ENCODE measurements at places on chromosomes 13 and 19.

- no peak for DNase-seq
These were observed 112.3 kb downstream of the LRCH1 start for GRCh38 chr13:46665248-46665632.

GRCh38 chr13:35016362-35017112 lies 74.5 kb downstream of the NBEA start:
- DNase-seq: no peak

GRCh38 chr13:77062097-77062496 lies 35.1 kb upstream of the FBXL3 start:
- DNase-seq: no peak

DNA sequence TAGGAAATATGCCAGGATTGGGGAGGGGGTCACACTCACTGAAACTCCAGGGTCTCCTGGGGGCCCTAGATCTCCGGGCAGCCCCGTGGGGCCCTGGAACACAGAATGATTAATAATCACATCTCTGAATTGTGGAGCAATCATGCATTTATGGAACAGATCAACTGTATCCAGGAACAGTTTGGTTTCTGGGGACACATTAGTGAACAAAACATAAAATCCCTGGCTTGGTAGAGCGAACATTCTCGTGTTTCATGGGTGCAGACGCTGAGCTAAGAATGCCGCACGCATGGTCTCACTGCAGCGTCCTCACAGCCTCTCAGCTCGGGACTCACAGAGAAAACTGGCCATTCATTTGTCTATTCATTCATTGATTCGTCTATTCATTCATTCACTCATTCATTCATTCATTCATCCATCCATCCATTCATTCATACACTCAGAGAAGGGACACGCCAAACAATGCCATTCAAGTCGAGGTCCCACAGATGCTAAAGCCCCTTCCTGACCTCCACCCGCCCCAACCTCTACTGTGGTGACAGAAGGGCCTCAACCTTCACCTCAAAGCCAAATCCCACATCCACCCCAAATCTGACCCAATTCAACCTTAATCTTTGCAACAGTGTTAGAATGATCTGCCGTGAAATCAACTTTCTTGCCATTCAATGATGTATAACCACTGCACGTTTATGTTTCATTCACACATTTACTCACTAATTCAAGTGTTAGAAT lies 35.0 kb upstream of the OLFM2 start:
- no peak for DNase-seq

DNA sequence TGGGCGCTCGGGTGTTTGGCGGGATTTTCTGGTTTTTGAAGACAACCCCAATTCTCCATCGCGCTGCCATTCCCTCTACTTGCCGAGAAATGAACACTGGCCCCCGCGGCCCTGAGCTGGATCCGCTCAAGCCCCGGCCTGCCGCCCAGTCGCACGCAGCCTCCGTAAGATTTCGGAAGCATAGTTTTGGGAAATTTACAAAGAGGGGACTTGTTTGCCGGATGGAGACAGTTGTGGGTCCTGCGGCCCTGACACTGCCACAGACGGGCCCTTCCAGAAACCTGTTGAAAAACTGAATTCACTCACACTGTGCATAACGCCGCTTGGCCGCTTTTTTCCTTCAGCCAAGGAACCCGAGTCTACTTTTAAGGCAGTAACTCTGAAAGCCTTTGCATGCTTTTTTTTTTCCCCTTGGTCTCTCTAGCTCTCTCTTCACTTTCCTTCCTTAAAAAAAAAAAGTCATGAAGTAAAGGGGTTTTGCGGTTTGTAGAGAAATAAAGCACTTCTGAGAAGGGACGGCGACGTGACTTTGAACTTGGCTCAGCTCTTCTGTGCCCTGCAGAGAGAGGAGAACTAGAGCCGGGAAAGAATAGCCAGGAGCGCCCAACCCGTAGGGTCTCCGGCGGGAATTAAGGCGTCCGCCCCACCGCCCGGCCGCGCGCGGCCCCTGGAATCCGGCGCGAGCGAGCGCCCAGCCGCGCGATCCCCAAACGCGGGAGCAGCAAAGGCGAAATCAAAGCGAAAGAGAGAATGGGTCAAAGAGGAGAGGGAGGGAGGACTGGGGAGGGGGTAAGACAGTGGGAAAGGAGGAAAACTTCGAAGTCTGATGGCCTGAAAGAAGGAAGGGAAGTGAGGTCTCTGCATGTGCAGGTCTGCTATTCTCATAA lies 3.4 kb upstream of the ZIC2 start:
- no peak for DNase-seq

- DNase-seq: no peak
These were observed 82.4 kb upstream of the STARD13 start for GRCh38 chr13:33367926-33368325.

DNA sequence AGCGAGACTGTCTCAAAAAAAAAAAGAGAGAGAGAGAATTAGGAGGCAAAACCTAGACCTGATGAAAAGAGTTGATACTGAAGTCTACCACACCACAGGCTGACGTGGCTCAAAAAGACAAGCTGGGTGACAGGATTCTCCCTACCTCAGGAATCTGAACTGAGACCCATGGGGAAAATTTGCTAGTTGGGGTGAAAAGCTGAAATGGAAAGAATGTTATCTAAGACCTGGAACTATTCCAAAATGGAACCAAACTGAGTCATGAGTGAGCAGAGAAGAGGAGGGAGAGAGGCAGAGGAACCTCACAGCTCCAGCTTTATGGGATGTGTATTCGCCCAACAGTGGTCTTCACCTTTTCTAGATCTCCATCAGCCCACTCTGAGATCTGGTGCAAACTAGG lies 11.7 kb downstream of the SMG9 start:
- DNase-seq: no peak

DNA sequence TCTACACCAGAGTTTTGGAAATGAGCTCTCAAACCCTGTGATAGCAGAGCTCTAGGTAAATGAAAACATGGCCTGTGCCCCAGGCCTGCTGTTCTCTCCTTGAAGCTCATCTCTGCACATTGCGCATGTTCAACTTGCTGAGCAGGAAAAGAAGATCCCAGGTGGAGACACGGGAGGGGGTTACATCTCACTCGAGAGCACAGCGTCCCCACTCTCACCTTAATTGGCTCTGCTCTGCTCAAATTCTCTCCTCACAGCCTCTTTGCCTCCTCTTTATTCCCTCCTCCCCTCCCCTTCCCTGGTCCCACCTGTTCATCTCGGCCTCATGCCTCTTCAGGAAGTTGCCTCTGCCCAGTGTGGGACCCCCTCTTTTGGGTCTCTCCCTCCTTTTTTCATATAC lies 44.7 kb downstream of the RGCC start:
- peak; percentile 37 for DNase-seq

DNA sequence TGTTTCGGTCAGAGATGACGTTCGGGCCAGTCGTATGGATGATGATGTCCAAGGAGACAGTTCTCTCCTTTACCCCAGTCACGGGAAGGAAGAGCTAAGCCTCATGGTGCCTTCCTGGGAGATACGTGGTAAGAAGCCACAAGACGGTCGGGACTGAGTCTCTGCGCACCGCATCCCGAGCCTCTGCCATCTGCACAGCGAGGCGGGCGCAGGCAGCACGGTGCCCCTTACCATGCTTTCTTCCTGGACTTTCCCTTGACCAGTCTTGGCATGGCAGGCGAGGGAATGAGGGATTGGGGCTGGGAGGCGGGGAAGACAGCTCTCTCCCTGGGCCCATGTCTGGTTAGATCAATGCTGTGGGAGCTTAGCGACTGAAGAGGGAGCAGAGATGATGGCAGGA lies 10.1 kb upstream of the LAIR2 start:
- DNase-seq: no peak

DNA sequence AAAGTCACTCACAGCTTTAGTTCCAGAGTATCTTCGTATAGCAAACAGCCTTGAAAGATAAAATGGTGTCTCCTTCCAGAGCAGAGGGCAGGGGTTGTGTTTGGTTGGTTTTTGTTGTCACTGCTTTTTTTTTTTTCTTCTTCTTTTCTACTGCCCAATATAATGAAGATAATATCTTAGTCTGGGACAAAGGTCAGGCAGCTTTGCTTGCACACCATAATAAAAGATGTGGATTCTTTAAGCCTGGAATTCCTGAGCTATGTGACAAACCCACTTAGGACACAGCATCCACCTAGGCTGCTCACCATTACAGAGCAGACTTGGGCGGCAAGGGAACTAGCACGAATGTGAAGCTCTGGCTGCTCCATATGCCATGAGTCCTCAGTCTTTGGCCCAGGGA lies 165.6 kb upstream of the MIR17HG start:
- no peak for DNase-seq

GRCh38 chr19:888581-889385 lies 4.2 kb downstream of the MED16 start:
- DNase-seq: no peak

- no peak for DNase-seq
These were observed 5.0 kb upstream of the TINCR start for GRCh38 chr19:5572556-5573286.

DNA sequence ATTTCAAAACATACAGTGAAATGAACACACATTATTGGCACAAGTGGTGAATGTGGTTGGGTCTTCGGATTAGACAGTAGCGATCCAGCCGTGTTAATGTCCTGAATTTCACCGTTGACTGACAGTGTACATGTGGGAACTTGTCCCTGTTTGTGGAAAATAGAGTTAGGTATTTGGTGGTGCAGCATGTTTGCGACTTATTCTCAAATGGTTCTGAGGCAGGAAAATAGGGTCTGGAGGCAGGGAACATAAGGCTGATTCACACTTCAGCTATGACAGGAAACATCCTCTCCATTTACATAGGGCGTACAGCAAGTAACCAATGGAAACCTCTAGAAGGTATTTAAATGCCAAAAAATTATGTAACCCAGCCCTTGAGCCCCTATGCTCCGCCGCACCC lies 4.2 kb downstream of the LGALS7B start:
- DNase-seq: no peak

DNA sequence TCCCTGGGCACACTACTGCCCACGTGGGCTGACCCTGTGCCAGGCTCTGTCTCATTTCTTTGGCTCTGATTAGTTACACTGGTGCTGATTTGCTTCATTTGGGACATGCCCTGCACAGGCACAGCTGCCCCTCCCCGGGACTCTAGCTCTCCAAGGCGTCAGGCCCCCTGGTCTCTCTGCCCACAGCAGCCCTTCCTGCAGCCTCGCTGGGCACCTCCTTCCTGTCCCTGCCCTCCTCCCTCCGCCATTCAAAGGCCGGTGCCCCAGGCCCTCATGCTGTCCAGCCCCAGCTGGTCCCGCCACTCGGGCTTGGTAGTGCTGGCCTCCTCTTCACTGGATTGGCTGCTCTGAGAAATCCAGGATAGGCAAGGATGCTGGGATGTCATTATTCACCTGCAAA lies 73.1 kb downstream of the ERICH6B start:
- no peak for DNase-seq

DNA sequence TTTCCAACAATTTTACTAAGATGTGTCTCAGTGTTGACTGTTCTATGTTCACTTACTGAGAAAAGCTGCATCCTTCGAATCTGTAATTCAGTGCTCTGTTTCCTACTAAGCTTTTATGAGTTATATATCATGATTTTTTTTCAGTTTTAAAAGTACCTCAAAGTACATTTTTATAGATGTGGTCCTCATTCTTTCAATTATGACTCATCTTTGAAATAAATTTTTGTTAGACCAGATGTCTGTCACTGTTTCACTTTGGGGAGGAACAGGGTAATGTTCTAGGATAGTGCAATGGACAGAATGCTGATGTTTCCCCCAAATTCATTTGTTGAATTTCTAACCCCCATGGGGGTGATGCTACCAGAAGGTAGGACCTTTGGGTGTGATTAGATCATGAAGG lies 74.8 kb downstream of the NALCN start:
- DNase-seq: no peak

- peak; percentile 51 for DNase-seq
These were observed 418.2 kb downstream of the KLF12 start for GRCh38 chr13:73715911-73716510.

DNA sequence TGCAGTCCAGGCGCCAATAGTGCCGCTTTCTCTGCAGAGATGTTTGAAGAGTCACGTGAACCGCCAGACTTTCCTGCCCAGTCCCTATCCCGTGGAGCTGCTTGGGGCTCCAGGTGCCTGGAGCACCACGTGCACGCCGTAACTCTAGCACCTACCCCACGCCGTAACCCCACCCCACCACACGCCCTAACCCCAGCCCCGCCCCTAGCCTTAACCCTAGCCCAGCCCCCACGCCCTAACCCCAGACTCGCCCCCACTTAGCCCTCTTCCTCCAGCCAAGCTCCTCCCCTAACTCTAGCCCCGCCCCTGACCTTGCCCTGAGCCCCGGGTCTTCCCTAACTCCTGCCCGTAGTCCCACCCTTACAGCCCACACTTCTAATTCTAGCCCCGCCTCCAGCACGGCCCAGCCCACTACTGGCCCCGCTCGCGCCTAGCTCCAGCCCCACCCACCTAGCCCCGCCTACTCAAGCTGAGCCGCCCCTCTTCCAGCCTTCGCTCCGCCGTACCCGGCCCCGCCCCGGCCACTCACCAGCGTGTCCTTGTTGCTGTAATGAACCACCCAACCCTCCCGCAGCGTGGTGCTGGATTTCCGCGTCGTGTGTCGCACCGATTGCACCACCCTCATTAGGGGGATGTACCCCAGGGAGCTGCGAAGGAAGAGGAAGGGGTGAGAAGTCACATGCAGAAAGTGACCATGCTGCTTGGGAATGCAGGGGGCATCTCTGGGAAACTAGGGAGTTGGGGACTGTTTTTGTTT lies 19.5 kb downstream of the PRKD2 start:
- DNase-seq: no peak

Measured in MM.1S (cell line).